ENCODE measurements at places on chromosomes 3 and 15. TPM values are rescaled to one million over a fixed set of nuclear protein-coding genes. Genes with fewer than 3 reads are reported as not detected.

Gene RAB7A
- total RNA-seq, result 224 TPM

Gene KNG1
- not detected for total RNA-seq

Gene AP3B2
- total RNA-seq, result 2.2 TPM

Gene CCR9
- total RNA-seq, result not detected

DNA sequence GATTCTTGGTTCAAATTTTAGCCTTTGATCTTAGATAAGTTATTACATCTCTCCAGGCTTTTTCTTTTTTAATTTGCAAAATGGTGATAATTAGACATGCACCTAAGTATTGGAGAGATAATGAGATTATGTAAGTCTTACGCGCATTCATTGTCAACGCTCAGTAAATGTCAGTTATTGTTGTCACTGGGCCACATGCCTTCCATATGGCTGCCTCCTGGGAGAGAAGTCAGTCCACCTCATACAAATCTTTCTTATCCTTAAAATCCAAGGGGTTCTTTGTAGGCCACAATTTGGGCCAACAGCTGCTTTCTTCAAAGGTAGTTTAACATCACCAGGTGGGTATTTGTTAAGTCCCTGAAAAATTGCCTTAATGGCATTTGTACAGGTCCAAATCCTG, 25.5 kb upstream of the PTPRG start:
- H3K27me3 ChIP-seq, result no peaks in the 10 kb centered on the region
- no peaks in the 10 kb centered on the region for H3K4me1 ChIP-seq
- H3K27ac ChIP-seq, result no peak overlapping the region
- DNase-seq, result no peak
- no peaks in the 10 kb centered on the region for H3K36me3 ChIP-seq

DNA sequence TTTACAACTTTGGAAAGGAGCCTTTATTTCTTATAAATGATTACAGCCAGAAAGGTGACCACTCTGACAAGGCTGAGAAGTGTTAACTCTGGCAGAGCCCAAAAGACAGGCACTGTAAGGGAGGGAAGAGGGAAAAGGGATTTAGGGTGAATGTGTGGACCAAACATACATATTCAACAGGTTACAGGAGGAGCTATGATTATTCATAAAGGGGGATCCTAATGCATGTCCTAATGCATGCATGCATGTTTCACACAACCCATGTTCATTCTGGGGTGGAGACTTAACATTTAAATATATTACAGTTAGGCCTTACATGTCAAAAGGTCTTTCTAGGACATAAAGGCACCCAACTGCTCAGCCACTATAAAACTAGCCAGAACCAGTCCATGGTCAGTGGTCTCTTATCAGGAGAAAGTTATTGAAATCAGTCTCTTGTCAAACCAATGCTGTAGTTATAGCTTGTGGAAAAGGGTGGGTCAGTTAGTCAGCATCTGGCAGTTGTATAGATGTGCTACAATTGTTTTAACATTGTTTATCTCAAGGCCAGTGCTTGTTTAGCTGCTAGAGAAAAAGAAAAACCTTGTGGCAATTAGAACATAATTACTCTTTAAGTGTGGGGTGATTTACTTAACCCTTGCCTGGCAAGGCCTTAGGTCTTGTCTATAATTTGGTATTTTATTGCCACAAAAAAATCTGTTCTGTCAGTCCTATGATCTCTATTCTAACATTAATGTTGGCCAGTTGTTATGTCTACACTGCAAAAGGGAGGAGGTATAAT, 77.5 kb downstream of the RAD18 start:
- H3K27me3 ChIP-seq, result no peaks in the 10 kb centered on the region
- H3K4me1 ChIP-seq, result no peaks in the 10 kb centered on the region
- H3K27ac ChIP-seq, result no peak overlapping the region
- no peak overlapping the region for H3K4me3 ChIP-seq

DNA sequence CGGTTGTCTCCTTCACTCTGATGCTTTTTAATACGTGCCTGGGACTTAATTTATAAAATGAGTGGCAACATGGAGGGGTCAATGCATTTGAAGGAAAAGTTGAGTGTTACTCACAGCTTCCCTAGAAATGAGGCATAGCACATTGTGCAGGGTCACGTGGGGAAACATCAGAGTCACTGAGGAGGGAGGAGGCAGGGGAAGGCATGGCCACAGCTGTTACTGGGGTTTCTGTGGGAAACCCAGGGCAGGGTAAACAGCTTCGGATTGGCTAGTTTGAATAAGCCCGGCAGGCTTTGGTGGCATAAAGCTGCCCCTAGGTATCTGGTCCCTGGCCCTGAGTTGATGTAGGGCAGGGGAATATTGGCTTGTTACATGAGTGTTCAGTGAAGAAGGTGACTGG, 98.9 kb upstream of the ST8SIA2 start:
- no peak overlapping the region for H3K4me3 ChIP-seq
- no peaks in the 10 kb centered on the region for H3K4me1 ChIP-seq
- H3K27me3 ChIP-seq, result no peaks in the 10 kb centered on the region
- H3K27ac ChIP-seq, result no peak overlapping the region

DNA sequence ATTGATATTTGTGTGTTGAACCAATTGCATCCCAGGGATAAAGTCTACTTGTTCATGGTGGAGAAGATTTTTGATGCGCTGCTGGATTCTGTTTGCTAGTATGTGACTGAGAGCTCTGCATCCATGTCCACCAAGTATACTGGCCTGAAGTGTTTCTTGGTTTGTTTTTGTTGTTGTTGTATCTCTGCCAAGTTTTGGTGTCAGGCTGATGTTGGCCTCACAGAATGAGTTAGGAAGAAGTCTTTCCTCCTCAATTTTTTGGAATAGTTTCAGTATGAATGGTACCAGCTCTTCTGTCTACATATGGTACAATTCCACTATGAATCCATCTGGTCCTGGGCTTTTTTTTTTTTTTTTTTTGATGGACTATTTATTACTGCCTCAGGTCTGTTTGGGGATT, 50.9 kb upstream of the OSTN start:
- no peaks in the 10 kb centered on the region for H3K4me1 ChIP-seq
- H3K27me3 ChIP-seq, result no peaks in the 10 kb centered on the region
- no peak for DNase-seq
- no peak overlapping the region for H3K4me3 ChIP-seq

GRCh38 chr3:178044320-178044719, 491.9 kb upstream of the KCNMB2 start:
- no peak for DNase-seq
- no peak overlapping the region for H3K4me3 ChIP-seq
- no peaks in the 10 kb centered on the region for H3K4me1 ChIP-seq
- no peak overlapping the region for H3K27ac ChIP-seq
- no peaks in the 10 kb centered on the region for H3K36me3 ChIP-seq

DNA sequence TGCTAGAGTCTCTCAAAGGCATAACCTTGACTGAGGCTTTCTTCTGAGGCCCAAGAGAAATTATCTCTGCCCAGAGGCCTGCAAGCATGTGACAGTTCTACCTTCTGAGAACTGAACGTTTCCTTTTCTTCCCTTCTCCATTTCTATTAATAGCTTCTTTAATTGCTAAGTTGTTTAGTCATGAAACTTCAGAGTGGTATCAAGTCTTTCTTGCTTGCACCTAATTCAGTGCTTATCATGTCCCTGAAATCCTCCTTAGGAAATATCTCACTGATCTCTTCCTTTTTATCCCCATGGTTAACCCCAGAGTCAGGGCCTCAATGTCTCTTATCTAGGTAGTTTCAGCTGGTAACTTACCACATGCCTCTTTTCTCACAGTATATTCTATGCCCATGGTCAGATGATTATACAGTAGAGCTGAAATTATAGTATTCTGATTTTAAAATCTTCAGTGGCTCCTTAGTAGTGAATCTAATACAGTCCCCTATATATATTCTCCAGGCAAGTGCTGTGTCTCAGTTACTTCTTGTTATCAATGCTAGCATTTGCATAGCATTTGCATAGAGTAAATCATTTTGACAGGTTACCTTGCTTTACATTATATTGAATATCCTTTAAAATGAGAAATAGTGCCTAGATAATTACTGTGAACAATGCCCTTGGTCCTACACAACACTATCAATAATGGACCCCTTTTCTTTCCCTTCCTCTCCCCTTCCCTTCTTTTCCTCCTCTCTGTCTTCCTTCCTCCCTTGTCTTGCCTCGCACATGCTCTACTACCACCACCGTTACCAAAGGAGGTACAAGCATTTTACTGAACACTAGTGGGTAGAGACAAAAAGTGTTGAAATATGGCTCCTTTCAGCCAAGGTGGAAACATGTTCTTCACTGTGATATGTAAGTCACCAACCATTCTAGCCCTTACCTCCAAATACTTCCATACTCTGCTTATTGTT, 33.0 kb downstream of the KBTBD8 start:
- DNase-seq, result no peak
- H3K4me1 ChIP-seq, result no peaks in the 10 kb centered on the region
- no peak overlapping the region for H3K4me3 ChIP-seq
- no peaks in the 10 kb centered on the region for H3K27me3 ChIP-seq
- no peak overlapping the region for H3K27ac ChIP-seq
- H3K36me3 ChIP-seq, result no peaks in the 10 kb centered on the region

DNA sequence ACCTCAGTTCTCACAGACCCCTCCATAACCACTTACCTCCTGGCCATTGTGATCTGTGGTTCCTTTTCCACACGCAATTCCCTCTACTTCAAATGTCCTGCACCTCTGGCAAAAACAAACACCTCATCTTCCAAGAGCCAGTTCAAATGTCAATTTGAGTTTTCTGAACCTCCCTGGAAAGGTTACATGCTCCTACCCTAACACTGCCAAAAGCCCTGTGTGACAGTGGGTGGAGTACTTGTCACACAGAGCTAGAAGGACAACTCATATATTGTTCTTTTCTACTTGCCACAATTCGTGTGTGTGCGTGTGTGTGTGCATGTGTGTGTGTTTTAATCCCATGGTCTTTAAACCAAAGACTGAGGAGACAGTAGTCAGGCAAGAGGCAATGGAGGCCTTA, 331.8 kb upstream of the ARHGEF26 start:
- H3K27me3 ChIP-seq, result no peaks in the 10 kb centered on the region
- H3K27ac ChIP-seq, result no peak overlapping the region
- H3K4me3 ChIP-seq, result no peak overlapping the region
- H3K36me3 ChIP-seq, result no peaks in the 10 kb centered on the region
- H3K4me1 ChIP-seq, result no peaks in the 10 kb centered on the region

DNA sequence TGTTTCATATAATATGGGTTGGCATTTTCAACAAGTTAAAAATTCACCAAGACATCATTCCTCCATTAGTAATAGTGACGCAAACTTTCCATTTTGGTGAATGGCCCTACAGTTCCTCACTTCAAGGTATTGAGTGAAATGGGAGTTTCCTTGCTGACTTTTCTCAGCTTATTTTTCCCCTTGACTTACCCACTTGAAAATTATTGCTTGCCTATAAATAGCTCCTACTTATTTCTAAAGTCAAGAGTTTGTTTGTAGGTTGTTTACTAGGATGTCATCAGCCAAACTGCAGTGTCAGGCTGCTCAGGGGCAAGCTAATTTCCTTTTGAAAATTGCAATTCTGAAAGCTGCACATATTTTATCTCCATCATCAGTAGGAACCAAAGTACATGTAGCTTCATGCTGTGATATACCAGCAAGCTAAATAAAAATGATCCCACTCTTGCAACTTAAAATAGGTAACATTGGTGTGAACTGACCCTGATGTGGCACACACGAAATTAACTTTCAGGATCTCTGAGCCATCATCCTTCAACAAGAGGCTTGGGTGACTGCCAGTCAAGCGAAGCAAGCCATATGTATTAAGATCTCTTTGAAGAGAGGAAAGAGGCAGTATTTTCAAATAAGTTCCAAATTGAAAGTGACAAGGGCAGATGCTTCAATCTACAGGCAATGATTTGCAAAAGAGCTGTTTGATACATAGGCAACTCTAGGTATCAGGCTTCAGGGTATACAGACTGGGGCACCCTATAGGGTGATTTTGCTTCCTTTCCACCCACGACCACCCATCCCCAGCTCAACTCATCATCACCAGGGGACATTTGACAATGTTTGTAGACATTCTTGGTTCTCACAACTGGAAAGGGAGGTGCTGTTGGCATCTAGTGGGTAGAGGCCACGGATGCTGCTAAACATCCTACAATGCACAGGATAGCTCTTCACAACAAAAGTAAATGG, 66.8 kb upstream of the RASGRP1 start:
- no peak overlapping the region for H3K4me3 ChIP-seq
- no peaks in the 10 kb centered on the region for H3K27me3 ChIP-seq
- H3K27ac ChIP-seq, result no peak overlapping the region
- H3K4me1 ChIP-seq, result no peaks in the 10 kb centered on the region
- DNase-seq, result no peak

DNA sequence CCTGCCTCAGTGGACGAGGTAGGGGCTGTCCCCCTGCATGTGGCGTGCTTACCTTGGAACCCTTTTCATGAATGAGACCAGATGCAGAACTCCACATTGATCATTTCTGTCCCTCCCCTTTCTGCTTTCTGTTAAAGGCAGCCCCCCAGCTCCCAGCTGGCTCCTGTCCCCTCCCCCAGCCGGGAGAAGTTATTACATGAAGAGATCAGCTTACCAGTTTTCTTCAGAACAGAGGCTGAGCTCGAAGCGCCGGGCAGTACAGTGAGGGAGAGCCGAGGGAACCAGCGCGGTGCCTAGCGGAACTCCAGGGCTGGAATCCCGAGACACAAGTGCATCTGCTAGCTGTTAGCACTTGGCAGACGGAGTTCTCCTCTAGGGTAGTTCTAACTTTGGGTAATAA, 263.3 kb upstream of the NR2E3 start:
- DNase-seq, result peak; percentile 21
- no peaks in the 10 kb centered on the region for H3K4me1 ChIP-seq
- no peaks in the 10 kb centered on the region for H3K36me3 ChIP-seq
- H3K27me3 ChIP-seq, result no peaks in the 10 kb centered on the region

GRCh38 chr15:69908590-69909420, 188.9 kb downstream of the TLE3 start:
- H3K27ac ChIP-seq, result no peak overlapping the region
- H3K36me3 ChIP-seq, result no peaks in the 10 kb centered on the region
- H3K4me1 ChIP-seq, result no peaks in the 10 kb centered on the region
- H3K4me3 ChIP-seq, result no peak overlapping the region
- no peak for DNase-seq

- H3K27me3 ChIP-seq, result no peaks in the 10 kb centered on the region
- H3K27ac ChIP-seq, result peak overlapping the region; percentile 67
- no peak overlapping the region for H3K4me3 ChIP-seq
Observed at GRCh38 chr3:56783644-56784447, 17.9 kb downstream of the ARHGEF3 start.
